ENCODE measurements at places on chromosomes 11 and 22.

GRCh38 chr11:23480736-23481135 lies 620.5 kb upstream of the CCDC179 start:
- DNase-seq = no peak

GRCh38 chr11:66563832-66564231 lies 4.6 kb downstream of the CTSF start:
- no peak for DNase-seq

GRCh38 chr11:3845670-3846069 lies 4.9 kb upstream of the RHOG start:
- no peak for DNase-seq

DNA sequence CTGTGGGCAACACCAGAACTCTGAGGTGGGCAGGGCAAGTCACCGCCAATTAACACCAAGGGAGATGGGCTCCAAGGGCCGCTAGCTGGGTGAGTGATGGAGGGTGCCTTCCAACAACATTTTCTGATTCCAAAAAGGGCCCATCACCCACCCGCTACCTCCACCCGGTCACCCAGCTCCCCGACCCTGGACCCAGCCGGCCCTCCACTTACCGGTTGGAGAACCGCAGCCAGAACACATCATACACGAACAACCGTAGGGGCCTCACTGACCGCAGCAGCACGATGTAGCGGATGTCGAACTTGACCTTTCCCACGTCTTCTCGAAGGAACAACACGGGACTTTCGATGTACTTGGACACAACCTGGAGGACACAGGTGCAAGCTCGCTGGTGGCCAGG lies 14.7 kb downstream of the TTLL12 start:
- DNase-seq = no peak

- no peak for DNase-seq
Observed at GRCh38 chr11:120652705-120653335, 141.3 kb downstream of the GRIK4 start.

DNA sequence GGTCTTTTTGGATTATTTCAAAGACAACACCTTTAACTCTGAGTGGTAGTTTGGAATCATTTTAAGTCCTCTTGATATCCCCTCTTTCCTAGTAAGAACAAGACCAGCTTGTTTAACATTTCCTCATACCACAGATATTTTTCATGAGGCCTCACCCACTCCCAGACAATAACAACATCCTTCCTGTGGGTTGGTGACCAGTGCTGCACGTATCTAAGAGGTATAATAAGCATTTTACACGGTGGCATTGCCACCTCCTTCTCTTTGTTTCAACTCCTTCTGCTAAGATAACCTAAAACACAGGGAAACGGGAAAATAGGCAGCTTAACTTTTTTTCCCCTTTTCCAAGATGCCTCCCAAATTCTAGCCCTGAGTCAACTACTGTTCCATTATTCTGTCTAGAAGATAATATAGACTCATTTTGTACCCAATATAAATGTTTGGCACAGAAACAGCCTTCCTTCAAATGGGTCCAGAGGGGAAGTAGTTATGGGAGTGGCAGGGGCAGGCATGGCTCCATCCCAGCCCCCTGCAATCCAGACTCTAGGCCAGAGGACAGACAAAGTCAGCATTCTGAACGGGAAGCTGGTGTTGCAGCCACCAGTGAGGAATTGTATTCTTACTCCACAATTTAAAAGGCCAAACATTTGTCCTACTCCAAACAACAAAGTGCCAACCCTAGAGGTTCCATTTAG lies 28.5 kb downstream of the MAML2 start:
- DNase-seq = no peak

DNA sequence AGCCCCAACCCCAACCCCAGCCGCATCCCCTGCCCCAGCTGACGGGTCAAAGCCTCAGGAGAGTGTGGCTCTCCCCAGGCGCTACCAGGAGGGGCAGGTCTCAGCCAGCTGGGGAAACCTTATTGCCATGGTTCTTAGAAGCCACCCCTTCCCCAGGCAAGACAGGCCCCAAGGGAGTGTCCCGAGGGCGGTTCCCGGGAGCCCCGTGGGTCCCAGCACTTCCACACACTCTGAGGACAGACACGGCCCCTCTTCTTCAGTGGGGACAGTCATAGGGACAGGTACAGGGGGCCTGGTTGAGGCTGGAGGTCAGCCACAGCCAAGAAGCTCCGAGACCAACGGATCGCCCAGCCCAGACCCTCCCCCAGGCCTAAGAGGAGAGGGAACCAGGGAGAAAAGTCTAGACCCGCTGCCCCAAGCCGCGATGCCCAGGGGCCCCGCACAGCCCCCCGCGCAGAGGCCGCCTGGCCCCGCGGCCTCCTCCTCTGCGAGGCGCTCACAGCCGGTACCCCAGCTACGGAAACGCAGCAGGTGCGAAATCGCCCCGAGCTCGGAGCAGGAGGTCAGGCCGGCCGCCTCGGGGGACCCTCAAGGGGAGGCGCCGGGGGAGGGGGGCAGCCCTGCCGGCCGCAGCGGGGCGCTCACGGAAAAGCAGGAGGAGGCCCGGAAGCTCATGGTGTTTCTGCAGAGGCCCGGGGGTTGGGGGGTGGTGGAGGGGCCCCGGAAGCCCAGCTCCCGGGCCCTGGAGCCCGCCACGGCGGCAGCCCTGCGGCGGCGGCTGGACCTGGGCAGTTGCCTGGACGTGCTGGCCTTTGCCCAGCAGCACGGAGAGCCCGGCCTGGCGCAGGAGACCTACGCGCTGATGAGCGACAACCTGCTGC lies 2.6 kb downstream of the KLHDC7B start:
- DNase-seq = no peak

DNA sequence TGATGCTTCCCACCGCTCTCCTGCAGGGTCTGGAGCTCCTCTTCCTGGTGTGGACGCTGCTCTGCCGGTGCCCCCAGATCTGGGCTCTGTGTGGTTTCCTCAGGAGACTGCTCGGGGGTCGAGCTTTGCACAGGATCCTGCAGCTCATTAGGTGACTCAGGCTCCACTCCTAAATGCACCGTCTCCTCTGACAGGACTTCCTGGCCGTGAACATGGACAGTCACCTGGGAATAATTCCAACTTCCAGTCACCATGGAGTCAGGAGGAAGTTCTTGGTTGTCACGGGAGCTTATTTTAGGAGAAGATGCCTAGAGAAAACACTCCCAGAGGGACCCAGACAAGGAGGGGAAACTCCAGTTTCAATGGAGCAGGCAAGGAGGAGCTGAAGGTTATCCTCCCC lies 11.9 kb downstream of the ZNF202 start:
- DNase-seq = no peak

- no peak for DNase-seq
Observed at GRCh38 chr22:33940741-33941140, 20.5 kb upstream of the LARGE1 start.

- DNase-seq = no peak
Observed at GRCh38 chr11:12900496-12900895, 108.6 kb upstream of the RASSF10 start.

GRCh38 chr11:122036018-122036417 lies 80.0 kb downstream of the BLID start:
- no peak for DNase-seq

DNA sequence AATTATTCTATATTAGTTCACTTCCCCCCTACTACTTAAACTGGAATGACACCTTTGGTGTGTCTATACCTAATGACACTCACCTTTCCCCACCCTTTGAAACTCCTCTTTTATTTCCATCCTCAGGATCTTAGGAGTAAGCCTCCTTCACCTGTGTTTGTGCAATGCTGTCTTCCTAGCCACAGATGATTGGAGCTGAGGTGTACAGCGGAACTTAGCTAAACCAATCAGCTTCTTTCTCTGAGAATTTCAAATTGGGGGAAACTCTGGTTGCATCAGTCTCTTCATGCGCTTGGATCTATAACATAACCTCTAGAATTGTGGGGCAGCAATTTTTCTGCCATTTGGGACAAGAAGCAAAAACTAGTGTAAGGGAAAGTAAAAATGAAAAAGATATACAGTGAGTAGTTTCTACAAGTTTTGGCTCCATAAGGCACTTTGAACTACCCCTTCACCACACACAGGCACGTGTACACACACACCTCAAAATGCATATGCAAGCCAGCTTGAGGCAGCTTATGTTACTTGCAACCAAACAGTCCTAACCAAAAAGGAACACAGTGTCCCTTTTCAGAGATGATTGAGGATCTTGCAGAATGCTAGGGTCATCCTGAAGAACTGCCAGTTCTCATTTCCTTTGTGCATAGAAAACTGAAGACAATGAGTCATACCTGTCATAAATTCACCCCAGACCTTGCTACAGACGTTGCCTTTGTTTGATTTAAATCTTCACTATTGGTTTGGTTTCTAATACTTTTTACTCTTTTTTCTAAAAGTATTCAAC lies 36.0 kb upstream of the LDLRAD3 start:
- DNase-seq = no peak

GRCh38 chr11:79940974-79941735 lies 500.3 kb upstream of the TENM4 start:
- no peak for DNase-seq

- no peak for DNase-seq
Observed at GRCh38 chr22:49884503-49885260, 31.0 kb downstream of the ZBED4 start.
